Caudate nucleus (tissue), 63 donors: ENCODE measurements at places on chromosomes 7 and 10.

GRCh38 chr10:65993451-65993850 lies 932.4 kb upstream of the LRRTM3 start:
- DNase-seq, result no peak

DNA sequence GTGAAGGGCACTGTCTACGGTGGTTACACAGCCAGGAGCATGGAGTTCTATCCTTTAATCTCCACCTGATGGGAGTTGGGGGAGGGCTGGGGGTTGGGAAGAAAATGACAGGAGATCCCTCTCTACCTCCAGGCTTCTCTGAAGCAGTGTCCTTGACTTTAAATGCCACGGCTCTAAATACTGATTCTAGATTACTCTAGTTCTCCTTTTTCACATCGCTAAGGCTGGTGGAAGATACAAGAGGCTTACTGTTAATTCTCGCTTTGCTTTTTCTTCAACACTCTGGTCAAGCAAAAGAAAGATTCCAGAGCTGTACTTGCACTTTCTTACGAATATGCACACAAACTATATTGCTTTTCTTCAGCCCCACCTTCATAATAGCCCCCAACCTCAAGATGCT lies 30.5 kb downstream of the ARL3 start:
- no peak for DNase-seq

DNA sequence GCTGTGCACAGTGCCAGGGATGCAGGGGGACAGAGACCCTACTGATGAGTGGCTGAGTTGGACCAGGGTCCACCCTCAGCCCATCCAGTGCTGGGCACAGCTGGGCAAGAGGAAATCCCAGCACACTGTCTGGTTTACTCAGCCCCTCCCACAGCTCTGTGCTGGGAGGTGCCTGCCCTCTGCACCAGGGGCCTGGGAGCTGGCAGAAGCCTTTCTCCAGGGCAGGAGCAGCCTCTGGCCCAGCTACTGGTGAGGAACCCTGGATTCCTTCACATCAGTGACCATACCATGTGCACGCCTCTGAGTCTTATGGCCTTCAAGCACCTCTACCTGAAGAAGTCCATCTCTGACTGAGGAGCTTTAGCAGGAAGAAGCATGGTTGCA lies 25.9 kb upstream of the C10orf71 start:
- no peak for DNase-seq

- DNase-seq, result no peak
These were observed 57.0 kb downstream of the CC2D2B start for GRCh38 chr10:95964756-95965155.

DNA sequence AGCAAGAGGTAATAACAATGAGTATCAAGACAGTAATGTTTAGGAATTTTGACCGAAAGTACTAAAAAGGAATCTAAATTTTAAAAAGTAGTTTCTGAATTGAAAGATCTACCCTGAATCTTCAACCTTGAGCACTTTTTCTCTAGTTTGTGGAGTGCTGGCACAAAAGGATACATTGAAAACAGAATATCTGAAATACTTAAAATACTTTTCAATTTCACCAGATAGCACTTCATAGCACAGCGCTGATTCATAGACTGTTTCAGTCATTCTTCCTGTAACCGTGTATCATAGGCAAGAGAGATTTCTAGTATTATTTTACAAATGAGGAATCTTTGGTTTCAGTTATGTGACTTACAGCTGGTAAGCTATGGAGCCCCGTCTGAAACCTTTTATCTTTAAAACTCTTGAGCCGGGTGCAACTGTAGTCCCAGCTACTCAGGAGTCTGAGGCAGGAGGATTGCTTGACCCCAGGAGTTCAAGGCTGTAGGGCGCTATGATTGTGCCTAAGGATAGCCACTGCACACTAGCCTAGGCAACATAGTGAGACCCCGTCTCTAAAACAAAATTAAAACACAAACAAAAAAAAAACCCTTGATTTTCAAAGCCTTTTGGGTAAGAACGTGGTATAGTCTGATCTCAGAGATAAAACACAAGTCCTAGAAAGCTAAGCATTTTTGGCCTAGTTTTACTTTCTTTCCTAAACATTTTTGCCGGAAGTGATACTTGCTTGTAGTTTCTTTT lies 35.1 kb downstream of the FHIP2A start:
- no peak for DNase-seq

DNA sequence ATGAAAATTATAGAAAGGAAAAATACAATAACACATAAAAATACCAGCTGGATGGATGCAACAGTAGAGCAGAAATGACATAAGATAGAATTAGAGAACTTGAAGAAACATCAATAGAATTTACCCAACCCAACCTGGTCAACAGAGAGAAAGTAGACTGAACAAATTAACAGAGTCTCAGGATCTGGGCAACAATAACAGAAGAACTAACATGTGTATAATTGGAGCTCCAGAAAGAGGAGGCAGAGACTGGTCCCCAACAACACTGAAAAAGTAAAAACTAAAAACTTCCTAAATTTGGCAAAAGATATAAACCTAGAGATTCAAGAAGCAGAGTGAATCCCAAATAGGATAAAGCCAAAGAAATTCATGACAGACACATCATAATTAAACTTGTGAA lies 458.8 kb downstream of the RPS24 start:
- no peak for DNase-seq

DNA sequence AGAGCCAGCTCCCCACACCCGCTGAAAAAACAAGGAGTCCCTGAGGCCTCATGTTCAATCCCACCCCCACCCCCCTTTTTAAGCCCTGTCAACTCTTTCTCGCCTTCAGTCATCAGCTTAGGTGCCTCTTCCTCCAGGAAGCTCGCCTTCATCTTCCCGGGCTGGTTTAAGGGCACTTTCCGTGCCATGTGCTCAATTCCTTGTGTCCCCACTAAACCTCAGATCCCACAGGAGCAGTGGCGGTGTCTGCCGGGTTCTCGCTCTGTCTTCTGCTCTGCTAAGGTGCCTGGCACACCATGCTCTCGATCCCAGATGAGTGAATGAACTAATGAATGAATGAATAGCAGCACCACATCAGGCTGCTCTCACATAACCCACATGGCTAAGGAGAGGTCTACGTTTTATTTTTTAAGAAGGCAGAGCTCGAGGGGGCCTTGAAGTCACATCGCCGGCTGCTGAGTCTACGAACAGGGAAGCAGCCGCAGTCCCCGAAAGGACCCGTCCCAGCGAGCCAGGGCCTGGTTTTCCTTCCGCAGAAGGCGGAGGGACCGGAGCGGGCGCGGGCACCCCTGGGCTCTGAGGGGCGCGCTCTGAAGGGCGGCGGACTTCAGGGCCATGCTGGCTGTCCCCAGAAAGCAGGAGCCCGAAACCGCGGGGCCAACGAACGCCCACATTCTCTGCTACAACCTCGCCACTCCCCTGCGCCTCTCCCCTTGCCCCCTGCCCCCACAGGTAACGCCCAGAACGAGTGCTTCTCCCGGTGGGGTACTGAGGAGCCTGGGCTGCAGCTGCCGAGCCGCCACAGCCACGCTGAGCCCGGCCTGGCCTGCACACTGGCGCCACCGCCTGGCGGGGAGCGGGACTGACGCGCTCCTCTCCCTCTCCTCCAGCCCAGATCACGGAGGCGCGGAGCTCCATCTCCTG lies 73.4 kb upstream of the KCNMA1 start:
- peak; percentile 73 for DNase-seq

DNA sequence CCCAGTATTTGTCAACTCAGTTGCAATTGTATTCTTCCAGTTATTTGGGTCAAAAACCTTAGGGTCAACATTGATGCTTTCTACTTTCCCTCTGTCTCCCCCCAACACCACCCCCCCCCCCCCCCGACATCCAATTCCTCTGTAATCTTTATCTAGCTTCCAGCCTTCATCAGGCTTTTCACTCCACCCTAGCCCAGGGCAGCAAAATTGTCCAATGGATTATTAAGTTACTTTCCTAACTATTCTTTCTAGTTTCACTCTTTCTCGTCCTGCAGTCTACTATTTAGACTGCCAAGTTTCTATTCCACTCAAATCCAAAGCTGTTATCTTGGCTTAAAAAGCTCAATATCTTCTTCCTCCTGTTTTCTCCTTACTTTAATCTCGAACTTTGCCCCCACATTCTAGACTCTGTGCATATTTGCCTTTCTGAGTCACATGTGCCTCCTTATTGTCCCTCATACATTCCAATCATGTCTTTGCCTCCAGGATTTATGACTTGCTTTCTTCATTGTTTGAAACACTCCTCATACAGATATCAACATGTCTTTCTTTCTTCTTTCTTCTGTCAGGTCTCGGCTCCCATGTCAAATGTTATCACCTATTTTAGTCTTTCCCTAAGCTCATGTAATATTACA lies 196.6 kb upstream of the TMEM196 start:
- no peak for DNase-seq

DNA sequence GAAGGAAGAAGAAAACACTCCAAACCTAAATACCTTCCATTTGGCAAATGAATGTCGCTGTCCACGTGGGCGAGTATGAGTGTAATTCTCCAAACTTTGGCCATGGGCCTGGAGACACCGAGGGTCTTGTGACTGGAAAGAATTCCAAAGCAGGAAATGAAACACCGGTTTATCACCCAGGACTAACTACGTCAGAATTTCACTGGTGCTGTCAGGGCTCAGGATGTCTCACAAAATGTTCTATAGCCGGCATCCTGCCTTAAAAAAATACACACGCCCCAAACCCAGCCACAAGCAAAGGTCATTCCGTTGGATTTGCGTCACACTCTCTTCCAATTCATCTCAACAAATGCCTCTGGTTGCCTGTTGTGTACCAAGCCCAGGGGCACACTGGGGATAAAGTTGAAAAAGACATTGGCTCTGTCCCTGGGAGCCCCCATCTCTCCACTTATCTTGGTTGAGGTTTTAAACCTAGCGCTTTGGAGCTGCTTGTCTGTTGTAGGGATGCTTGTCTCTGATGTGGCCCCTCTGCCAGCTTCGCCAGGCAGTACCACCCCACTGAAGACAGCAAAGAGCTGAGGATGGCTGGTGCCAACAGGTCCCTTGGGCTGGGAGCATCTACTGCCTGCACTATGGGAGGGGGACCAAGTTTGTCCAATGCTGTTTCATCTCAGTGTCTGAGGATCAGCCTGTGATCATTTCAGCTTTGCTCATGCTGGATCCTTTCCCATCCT lies 31.2 kb downstream of the GSTO2 start:
- DNase-seq, result no peak

DNA sequence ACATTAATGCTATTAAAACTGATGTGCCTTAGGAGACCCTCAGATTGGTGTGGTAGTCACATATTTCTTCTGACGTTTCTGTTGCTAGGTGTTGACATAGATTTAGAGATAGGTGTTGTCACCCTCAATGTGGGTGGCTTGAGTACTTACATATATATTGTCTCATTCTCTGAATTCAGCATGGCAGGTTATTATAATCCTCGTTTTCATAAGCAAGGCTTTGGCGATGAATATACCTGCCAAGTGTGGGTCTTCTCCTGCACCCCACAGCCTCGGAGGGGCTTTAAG lies 7.0 kb downstream of the FBH1 start:
- no peak for DNase-seq

- no peak for DNase-seq
These were observed 38.4 kb downstream of the SYPL1 start for GRCh38 chr7:106073701-106074100.

GRCh38 chr7:151671514-151671913 lies 151.8 kb upstream of the RHEB start:
- DNase-seq, result no peak

DNA sequence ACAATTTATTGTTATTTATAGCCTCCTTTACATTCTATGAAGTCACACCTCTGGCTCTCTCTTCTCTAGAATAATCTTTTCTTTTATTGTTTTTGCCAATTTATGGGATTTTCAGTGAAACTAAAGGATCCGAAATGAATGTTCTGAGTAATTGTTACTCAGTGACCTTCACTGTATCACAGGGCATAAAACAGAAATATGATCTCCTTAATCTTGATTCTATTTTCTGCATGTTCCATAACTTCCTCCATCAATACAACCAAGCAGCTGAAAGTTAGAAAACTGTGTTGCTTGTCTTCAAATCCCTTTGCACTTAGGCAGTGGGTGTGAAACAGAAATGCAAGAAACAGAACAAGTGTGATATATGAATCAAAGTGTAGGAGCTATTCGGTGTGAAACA lies 57.4 kb upstream of the FERD3L start:
- DNase-seq, result no peak

GRCh38 chr7:53325061-53325460 lies 289.6 kb downstream of the POM121L12 start:
- no peak for DNase-seq

DNA sequence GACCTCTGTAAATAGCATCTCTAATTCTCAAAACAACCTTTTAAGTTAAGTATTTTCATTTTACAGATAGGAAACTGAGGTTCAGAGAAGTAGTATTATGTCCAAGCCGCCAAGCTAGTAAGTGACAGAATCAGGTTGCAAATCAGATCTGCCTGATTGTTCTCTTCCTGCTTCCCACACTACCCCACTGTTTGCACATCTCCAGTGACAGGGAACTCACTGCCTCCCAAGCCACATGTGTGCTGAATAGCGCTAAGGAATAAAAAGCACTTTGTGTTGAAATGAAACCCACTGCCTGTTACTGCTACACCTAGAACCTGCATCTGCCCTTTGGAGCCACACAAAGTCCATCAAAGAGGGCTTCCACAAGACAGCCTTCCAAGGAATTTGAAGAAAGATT lies 45.1 kb upstream of the WDR11 start:
- no peak for DNase-seq

GRCh38 chr10:26931223-26931622 lies 70.5 kb upstream of the ABI1 start:
- no peak for DNase-seq

- DNase-seq, result no peak
These were observed 19.6 kb downstream of the PCLO start for GRCh38 chr7:83143107-83143506.

DNA sequence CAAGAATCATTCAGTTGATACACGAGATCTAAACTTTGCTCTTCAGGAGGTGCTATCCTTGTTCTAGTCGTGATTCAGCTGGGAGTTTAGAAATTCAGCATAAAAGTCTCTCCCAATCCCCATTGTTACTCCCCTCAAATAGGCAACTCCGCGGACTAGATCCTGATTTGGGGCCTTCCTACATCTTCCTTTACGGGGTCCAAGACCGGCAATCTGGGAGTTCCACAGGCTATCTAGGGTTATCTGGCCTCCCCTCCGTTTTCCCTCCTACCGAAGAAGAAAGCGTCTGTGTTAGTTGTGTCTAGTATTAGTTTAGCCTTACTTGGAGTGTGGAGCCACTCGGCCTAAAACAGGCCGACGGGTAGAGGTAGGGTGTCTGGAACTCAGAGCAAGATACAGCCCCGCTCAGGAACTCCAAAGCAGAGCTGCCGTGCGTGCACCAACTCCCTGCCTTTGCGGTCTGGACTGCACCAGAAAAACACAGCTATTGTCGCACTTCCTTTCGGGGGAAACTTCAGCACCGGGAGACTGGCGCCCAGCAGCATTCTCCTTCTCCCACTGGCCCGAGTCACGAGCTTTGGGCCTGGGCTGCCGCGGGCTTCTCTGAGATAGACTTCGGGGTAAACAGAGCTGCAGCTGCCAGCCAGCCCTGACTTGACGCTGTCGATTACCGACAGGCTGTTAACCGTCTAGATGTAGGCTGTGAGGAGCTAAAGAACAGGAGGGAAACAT lies 1.5 kb upstream of the DLX5 start:
- DNase-seq, result no peak
